ENCODE measurements at places on chromosomes 16 and 17. TPM values are rescaled to one million over a fixed set of nuclear protein-coding genes. Genes with fewer than 3 reads are reported as not detected.

Gene ABCC12
- total RNA-seq = not detected

DNA sequence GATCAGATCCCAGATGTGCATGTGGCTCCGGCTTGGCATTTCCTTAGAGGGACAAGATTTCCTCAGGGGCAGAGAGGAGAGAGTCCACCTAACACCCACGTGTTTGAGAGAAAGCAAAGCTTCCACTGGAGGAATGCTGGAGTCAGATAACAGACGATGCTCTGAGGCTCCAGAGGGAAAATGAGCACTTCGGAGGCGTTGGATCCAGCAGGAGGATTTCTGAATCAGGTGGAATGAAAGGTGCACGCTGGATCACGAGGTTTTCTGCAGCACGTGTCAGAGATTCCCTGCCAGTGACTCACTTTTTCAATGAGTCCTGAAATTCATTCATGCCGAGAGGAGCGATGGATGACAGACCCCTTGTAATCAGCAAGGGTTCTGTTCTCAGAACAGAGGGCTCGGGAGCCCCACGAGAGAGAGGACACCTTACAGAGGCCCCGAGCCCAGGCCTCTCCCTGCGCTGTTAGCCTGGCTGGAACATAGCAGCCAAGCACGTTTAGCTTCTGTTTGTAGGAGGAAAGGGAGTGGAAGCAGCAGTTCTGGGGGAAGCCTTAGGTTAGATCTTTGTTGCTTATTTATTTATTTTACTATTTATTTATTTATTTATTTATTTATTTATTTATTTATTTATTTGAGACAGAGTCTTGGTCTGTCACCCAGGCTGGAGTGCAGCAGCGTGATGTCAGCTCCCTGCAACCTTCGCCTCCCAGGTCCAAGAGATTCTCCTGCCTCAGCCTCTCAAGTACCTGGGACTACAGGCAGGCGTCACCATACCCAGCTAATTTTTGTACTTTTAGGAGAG lies 49.3 kb upstream of the JPH3 start:
- no peaks in the 10 kb centered on the region for H3K4me1 ChIP-seq
- DNase-seq = no peak
- H3K27ac ChIP-seq = no peak overlapping the region

Gene ELMO3
- 2.0 TPM for total RNA-seq

Gene OR1A1
- not detected for total RNA-seq

DNA sequence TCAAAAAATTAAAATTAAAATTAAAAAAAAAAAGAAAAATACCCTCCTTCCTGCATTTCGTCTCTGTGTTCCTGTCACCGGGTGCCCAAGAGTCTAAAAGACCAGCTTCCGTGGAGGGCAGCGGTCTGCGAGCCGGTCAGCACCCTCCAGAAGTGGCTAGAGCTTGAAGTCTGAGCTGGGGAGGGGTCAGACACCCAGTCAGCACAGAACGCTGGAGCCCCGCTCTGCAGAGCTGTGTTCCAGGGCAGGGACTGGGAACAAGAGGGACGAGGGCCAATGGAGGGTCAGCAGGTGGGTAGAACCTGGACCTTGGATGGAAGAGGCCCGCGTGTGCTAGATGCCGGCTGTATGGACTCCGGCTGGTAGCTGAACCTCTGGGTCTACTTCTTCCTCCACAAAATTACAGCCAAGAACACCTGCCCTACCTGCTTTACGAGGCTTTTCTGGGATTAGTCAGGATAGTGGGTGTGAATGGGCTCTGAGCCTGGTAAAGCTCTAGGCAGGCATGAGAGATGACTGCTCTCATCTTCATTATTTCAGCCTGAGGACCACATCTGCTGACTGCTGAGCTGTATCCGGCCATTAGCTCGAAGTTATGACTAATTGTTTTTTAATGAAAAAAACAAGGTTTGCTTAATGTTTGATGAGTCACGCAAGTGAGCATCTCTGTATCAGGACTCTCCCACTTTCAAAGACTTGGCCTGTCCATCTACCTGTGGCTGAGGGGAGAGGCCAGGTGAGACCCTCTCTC lies 5.9 kb downstream of the TRPV1 start:
- no peaks in the 10 kb centered on the region for H3K27me3 ChIP-seq
- H3K4me3 ChIP-seq = no peak overlapping the region
- DNase-seq = no peak
- H3K36me3 ChIP-seq = no peaks in the 10 kb centered on the region

Gene GPR179
- 0.03 TPM for total RNA-seq

GRCh38 chr16:68685685-68686478 lies 40.8 kb downstream of the CDH3 start:
- H3K27ac ChIP-seq = no peak overlapping the region
- DNase-seq = no peak
- no peak overlapping the region for H3K4me3 ChIP-seq
- no peaks in the 10 kb centered on the region for H3K27me3 ChIP-seq
- H3K4me1 ChIP-seq = no peaks in the 10 kb centered on the region

DNA sequence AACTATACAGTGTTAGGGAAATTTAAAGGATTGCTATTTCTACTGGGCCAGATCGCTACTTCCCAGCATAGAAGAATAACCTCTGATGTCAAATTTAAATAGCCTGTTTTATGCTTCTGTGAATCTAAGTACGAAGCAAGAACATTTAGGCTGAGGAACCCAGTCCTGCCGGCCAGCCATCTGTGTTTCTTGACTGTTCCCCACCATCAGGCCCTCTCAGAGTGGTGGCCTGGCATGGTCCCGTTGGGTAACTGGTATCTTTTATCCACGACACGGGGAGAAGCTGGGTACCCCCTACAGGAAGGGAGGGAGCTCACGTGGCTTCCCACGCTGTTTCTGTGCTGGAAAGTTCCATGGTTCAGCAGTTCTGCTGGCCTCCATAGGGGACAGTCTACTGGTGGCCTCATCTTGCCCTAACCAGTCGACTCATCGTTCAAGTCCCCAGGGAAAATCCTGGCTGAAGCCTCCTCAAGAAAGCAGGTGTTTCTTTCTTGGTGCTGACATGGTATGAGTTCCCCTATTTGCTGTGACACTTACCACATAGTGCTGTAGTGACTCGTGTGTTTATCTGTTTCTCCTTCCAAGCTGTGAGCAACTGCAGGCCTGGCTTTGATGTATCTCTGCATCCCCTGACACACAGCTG lies 201.7 kb upstream of the NLRP1 start:
- no peaks in the 10 kb centered on the region for H3K4me1 ChIP-seq
- no peaks in the 10 kb centered on the region for H3K36me3 ChIP-seq
- H3K27me3 ChIP-seq = no peaks in the 10 kb centered on the region
- DNase-seq = no peak
- H3K27ac ChIP-seq = no peak overlapping the region

DNA sequence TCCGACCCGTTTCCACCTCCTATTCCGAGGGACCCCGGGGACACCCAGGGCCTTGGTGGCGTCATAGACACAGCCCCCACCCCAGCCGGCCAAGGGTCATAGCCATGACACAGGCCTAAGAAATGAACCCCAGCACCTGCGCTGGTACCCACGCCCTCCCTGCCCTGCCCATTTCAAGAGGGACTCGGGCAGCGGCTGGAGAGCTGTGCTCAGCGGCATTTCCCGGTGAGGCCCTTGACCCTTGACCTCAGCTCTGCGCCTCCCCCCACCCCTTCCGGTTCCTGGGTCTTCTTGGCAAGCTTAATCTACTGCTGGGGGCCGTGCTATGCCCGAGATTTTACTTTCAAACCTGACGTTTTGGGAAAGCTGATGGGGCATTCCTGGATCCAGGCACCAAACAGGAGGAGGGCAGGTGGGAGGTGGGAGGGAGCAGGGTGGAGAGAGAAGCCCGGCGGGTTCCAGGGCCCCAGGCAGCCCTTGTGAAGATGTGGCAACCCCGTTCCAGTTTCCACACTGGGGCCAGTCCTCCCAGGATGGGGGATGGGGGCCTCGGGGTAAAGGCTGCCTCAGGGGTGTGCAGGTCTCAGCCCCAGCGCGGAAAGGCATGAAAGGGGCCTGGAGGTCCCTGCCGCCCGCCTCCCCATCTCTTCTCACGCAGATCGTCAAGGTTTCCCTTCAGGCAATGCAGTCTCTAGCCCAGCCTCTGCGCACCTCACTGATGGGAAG lies at the start of gene SLC22A31:
Gene SLC22A31, minus strand, starts transcription at position 414 of the 726 bp plus-strand sequence. Its CDS starts 36 bp downstream, at position 378.
- H3K36me3 ChIP-seq = no peaks in the 10 kb centered on the region
- H3K27ac ChIP-seq = no peak within 1 kb of the TSS
- H3K4me1 ChIP-seq = no peaks in the 10 kb centered on the region
- H3K4me3 ChIP-seq = peak within 1 kb of the TSS; percentile 26

- H3K36me3 ChIP-seq = peaks cover 4% of the 10 kb centered on the region
- H3K27ac ChIP-seq = no peak overlapping the region
- H3K4me3 ChIP-seq = no peak overlapping the region
- no peaks in the 10 kb centered on the region for H3K4me1 ChIP-seq
Measured at GRCh38 chr16:3431779-3432219, 11.5 kb downstream of the ZNF597 start.

DNA sequence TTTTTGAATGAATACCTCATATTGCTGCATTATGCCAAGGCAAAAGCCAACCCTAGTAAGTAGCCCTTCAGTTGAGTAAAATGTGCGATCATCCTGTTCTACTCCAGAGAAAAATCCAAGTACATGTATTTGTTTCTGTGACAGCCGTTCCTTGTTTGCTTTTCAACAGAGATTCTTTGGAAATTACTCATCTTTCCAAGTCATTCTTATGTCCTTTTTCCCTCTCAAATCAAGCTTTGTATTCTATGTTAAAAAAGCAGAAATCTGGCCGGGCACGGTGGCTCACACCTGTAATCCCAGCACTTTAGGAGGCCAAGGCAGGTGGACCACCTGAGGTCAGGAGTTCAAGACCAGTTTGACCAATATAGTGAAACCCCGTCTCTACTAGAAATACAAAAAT lies 112.9 kb upstream of the HAS3 start:
- H3K27me3 ChIP-seq = no peaks in the 10 kb centered on the region
- no peak overlapping the region for H3K27ac ChIP-seq
- no peak for DNase-seq

DNA sequence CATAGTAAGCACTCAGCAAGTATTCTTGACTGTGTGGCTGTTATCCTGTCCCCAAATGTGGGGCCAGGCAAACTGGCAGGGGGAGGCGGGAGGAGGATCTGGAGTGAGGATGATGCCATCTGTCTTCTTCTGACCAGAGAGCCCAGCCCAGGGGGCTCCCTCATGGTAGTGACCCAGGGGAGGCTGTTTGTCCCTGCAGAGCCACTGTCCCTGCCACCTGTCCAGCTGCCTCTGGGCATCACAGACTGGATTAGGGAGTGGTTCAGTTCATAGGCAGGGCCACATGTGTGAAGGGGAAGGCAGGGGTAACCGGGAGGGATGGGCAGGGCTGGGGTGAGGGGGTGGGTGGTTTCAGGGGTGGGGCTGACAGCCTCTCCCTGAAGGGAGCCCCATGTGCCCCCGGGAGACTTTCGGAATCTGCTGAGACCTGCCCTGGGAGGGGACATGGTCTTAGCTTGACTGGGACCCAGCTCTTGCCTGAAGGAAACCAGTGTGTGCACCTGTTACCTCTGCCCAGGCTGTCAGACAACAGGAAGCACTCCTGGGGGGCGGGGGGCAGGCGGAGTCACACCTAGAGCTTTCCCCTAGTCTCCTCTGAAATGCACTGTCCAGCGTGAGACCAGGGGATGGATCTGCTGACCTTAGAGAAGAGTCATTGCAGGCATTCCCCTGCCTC lies 15.2 kb downstream of the ARHGAP23 start:
- DNase-seq = no peak
- H3K36me3 ChIP-seq = no peaks in the 10 kb centered on the region
- H3K27ac ChIP-seq = no peak overlapping the region
- no peaks in the 10 kb centered on the region for H3K27me3 ChIP-seq
- no peak overlapping the region for H3K4me3 ChIP-seq
- peaks cover 15% of the 10 kb centered on the region for H3K4me1 ChIP-seq

DNA sequence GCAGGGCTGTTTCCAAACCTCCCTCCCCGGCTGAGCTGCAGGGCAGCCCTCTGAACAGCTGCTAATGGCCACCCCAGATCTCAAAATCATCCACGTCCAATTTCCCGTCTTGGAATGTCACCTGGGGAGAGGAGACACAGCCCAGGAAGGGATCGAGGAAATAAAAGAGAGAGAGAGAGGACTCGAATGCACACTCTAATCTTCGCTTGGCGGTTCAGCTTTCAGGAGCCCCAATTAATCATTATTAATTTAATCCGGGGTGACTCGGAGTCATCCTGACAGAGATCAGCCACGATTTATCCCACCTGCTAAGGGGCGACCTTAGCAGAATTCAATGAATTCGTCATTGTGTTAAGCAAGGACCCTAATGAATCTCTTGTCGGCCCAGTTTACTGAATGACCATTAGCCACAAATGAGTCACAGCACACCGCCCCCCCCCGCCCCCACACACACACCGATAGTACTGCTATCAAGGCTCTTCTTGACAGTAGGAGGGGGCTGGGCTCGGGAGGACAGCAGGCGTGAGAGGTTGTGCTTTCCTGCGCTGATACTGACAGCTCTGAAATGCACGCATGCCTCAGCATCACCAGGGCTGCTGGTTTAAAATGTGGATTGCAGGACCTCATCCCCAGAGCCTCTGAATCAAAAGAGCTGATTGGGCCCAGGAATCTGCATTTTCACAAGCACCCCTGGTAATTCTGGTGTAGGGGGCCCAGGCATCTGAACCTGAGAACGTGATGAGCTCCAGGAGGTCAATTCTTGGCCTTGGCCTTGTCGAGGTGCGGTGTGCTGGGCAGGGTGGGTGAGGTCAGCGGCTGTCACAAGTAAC lies 190.0 kb upstream of the CIBAR2 start:
- no peaks in the 10 kb centered on the region for H3K27me3 ChIP-seq
- no peak overlapping the region for H3K4me3 ChIP-seq
- DNase-seq = no peak
- H3K36me3 ChIP-seq = no peaks in the 10 kb centered on the region
- peaks cover 46% of the 10 kb centered on the region for H3K4me1 ChIP-seq

DNA sequence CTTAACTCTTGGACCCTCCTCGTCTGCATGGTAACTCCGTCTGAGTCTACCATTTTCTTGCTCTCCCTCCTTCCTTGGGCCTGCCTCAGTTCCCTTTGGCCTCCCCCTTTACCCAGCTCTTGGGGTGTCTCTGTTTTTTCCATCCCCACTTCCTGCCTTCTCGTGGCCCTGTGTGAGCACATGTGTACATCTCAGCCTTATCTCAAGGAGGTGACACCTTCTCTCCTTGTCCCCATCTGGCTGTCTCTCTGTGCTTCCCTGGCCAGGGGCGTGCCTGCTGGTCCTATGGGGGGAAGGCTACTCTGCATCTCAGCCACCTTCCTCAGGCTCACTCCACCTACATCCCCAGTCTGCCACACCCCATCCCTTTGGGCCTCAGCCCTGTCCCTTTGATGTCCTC lies 6.6 kb downstream of the CTF1 start:
- no peak overlapping the region for H3K4me3 ChIP-seq
- no peak for DNase-seq
- no peaks in the 10 kb centered on the region for H3K27me3 ChIP-seq
- 0 out of 2 replicates have a peak, but pooled peaks cover 3% of the 10 kb centered on the region for H3K4me1 ChIP-seq

Gene MYOCD
- not detected for total RNA-seq

- H3K4me3 ChIP-seq = no peak overlapping the region
- no peaks in the 10 kb centered on the region for H3K36me3 ChIP-seq
- DNase-seq = no peak
Measured at GRCh38 chr16:81505011-81505661, 60.5 kb downstream of the CMIP start.

Measured in Panc1 (cell line).